GOT3 (cell line): ENCODE measurements at places on chromosomes 1 and 21.

GRCh38 chr1:156958247-156958714 lies 37.8 kb downstream of the LRRC71 start:
- no peak for DNase-seq

GRCh38 chr1:200351425-200351824 lies 58.4 kb downstream of the ZNF281 start:
- no peak for DNase-seq

GRCh38 chr21:38857152-38857825 lies 51.6 kb downstream of the ETS2 start:
- no peak for DNase-seq

DNA sequence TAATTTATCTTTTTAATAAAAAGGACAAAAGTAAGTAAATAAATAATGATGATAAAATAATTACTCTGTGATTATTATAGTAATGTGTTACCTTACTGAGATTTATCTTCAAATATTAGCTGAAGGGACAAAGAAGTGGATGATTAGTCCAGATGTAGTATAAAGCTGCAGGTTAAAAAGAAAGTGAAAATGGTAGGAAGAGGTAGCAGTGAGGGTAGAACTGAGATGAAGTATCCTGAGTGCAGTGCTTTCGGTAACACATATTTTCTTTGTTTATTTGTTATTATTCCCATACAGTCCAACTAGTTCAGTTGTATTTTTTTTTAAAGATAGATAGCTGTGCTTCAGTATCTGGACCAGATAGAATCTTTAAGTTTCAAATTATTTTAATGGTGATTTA lies 1203.5 kb downstream of the NCAM2 start:
- DNase-seq = no peak

GRCh38 chr1:37502104-37502503 lies 12.5 kb downstream of the MEAF6 start:
- no peak for DNase-seq

- DNase-seq = no peak
Observed at GRCh38 chr1:10160907-10161490, 49.4 kb upstream of the KIF1B start.

DNA sequence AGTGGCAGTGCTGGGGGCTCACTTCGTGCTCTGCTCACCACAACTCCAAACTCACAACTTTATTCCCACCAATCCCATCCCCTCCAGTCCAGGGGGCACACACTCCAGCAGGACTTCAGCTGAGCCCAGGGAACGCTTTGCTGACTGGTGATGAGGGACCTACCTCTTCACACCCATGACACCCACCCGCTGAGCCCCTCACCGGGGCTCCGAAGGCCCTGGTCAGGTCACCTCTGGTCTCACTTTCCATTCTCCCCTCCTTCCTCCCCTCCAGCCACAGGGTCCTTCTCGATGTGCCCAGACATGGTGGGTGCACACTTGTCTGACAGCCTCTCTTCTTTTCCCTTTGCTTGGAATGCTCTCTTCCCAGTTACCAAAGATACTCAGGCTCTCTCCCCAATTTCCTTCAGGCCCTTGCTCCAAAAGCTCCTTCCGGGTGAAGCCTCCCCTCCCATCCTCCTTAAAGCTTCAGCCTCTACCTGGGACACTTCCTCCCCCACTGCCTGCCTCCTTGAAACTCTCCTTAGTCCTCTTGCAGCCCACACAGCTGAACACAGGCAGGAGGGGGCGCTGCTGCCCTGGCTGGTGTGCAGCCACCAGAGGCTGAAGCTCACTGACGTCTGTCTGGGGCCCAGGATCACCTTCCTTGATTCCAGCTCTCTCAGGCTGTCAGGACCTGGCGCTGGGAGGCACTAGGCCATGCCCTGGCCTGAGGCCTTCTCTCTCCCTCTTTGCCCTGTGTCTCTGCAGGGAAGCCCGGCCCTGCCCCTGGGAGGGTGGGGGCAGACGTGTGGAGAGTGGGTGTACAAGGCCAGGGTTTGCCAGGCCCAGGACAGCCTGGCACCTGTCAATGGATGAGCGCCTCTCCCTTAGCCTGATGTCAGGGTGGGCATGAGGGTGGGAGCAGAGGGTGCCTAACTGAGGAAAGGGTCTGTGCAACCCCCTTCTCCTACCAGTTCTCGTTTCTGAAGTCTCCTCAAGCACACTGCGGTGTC lies 1.6 kb downstream of the KCNE1 start:
- DNase-seq = no peak

DNA sequence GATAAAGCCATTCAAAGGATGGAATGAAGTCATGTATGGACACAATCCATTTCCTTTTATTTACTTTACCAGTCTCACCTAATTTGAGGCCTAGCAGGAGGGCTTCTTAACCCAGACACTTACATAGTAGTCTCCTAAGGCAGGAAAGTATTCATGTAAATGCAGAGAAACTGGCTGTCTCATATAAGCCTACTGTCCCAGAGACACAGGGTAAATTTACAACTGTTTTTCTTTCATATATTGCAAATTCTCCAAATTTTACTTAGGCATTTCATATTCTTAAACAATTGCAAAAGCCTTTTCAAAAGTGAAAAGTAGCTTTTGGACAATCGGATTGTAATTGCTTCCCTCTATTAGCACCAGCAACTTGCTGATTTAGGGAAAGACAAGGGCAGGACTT lies 29.9 kb downstream of the SPAG17 start:
- DNase-seq = no peak

DNA sequence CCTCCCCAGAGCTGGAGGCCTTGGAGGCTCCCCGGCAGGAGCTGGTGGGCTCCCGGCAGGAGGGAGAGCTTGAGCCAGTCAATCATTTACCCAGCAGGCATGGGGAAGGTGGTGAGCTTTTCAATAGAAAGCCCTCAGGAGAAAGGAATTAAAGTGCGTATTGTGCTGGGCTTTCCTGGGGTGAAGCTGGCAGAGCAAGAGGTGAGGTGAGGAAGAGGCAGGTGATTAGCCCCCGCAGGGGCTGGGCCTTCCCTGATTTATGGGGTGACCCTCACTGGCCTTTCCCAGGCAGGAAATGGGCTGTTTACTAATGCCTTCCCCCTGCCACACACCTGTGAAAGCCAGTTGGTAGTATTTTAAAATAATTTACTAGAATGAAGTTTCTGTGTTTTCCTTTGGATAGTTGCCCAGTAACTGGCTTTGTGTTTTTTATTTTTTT lies 25.8 kb downstream of the CLDN14 start:
- DNase-seq = no peak

- DNase-seq = no peak
Observed at GRCh38 chr1:210328032-210328745, 513 bp upstream of the HHAT start.
